CD4-positive, alpha-beta T cell treated with Interferon gamma for 1 hour (primary cell): ENCODE measurements at places on chromosomes 6 and 20.

- DNase-seq, result no peak
Observed at GRCh38 chr20:51156041-51156982, 133.4 kb upstream of the KCNG1 start.

DNA sequence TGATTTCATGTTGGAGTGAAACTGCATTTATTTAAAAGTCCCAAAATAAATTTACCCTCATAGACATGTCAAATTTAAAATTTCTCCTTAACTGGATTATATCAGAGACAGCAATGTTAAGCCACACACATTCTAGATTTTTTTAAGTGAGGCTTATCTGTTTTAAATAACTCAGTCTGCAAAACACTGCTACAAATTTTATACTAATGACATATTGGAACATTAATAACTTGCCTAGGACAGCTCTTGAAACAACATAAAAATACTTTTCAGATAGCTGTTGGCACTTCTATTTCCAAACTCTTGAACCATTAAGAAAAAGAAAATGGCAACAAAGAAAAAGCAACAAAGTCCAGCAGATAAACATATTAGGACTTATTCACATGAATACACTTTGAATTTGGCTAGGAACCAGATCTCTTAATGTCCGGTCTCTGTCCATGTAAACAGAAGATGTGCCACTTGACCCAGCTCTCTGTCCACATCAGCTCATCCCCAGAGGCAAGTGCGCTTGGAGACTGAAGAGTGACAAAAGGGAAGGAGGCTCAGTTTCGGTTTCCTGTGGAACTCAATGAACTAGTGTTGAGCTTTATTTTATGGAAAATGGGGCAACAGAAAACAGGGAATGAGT, 219.3 kb upstream of the THBS2 start:
- DNase-seq, result no peak

DNA sequence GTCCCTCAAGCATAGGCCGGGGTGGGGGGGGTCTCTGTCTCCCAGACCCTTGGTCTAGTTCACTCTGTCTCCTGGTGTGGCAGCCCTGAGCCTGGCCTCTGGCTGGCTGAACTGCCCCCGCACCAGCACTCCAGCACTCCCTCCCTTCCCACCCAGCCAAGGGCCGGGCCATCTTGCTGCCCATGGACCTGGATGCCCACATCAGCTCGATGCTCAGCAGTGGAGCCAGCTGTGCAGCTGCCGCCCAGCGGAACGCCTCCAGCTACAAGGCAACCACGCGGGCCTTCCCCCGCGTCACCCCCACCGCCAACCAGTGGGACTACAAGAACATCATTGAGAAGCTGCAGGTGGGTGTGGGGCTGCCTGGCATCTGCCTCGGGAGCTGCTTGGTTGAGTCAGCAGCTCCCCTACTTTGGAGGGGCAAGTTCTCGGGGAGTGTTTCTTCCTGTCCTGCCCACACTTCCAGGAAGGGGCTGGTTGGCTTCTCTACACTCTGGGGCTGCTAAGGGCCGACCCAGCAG, 28.4 kb downstream of the UQCC2 start:
- DNase-seq, result no peak

- DNase-seq, result no peak
Observed at GRCh38 chr6:51533962-51534361, 553.5 kb downstream of the PKHD1 start.

DNA sequence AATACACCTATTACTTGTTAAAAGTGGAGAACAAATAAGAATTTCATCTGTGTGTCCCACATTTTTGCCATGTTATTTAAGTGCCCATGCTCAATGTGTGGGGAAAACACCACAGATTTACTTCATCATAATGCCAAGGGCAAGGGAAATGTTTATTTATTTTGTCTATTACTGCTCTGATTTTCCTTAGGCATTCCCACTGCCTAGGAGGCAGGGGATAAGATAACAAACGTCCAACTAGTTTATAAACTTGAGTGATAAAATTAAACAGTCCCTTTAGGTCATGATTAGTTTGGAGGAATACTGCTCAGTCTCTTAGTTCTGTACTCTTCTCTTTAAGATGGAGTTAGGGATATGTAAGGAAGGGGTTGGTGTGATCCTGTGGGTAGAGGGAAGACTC, 598.4 kb upstream of the MARCKS start:
- no peak for DNase-seq

GRCh38 chr20:6663104-6663503, 104.4 kb upstream of the BMP2 start:
- no peak for DNase-seq
